ENCODE measurements at places on chromosomes 5 and 9.

DNA sequence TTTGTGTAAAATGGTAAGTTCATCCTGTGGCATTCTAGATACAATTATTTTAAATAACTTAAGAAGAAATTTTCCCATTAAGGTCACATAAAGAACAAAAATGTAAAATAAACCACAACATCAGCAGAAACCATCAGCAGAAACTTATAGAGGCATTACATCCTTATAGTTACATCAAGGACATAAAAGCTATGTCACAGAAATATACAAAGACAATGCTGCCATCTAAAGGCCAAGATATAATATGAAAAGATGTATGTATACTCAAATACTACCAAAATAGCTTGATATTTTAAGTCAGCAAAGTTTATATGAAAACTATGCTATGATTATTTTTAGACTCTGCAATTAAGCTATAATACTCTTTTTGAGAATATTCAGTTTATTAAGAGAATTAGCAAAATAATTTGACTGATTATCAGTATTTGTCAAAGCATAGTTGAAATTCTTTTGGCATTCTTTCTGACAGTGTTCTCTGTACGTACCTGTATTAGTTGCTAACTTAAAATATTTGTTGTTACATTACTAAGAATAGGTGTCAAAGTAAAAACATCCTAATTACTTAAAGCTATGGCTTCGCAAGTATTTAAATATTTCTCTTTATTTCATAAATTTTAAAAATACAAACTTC, 36.2 kb downstream of the FBXL17 start:
- DNase-seq, result no peak
- H3K36me3 ChIP-seq, result no peaks in the 10 kb centered on the region
- H3K4me1 ChIP-seq, result no peaks in the 10 kb centered on the region
- peak overlapping the region; percentile 47 for H3K27ac ChIP-seq
- no peaks in the 10 kb centered on the region for H3K27me3 ChIP-seq

DNA sequence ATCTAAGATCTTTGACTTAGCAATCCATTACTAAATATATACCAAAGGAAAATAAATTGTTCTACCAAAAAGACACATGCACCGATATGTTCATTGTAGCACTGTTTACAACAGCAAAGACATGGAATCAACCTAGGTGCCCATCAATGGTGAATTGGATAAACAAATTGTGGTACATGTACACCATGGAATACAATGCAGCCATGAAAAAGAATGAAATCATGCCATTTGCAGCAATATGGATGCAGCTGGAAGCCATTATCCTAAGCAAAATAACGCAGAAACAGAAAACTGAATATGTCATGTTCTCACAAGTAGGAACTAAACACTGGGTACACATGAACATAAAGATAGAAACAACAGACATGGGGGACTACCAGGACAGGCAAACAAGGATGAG, 589.5 kb downstream of the IRX1 start:
- no peaks in the 10 kb centered on the region for H3K4me1 ChIP-seq
- no peak overlapping the region for H3K4me3 ChIP-seq
- no peaks in the 10 kb centered on the region for H3K27me3 ChIP-seq
- no peak for DNase-seq
- H3K36me3 ChIP-seq, result no peaks in the 10 kb centered on the region

DNA sequence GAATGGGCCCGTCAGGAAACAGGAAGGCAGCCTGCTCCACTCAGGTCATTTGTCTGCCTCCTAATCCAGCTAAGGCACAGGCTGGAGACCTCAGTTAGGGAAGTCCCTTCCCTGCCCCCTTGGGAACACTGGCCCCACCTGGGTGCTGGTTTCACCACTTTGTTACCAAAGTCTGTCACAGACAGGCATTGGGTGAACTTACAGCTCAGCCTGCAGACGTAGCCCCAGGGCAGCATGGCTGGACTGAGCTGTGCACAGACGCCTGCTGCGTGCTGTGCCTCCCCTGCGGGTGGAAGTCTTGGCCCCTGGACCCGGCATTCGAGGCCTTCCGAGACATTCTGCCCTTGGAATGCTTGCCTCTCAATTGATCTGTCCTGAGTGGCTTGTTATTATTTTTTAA, 48.9 kb downstream of the TENT4A start:
- no peak overlapping the region for H3K27ac ChIP-seq
- DNase-seq, result no peak
- H3K27me3 ChIP-seq, result no peaks in the 10 kb centered on the region
- no peak overlapping the region for H3K4me3 ChIP-seq

- no peak overlapping the region for H3K4me3 ChIP-seq
- no peak for DNase-seq
- no peaks in the 10 kb centered on the region for H3K27me3 ChIP-seq
- H3K27ac ChIP-seq, result no peak overlapping the region
- H3K4me1 ChIP-seq, result no peaks in the 10 kb centered on the region
Measured at GRCh38 chr5:34604119-34604675, 51.9 kb upstream of the RAI14 start.

GRCh38 chr5:31393126-31393525, 138.8 kb downstream of the DROSHA start:
- no peak overlapping the region for H3K4me3 ChIP-seq
- no peaks in the 10 kb centered on the region for H3K4me1 ChIP-seq
- no peak overlapping the region for H3K27ac ChIP-seq

- H3K4me1 ChIP-seq, result no peaks in the 10 kb centered on the region
- H3K4me3 ChIP-seq, result no peak overlapping the region
- no peak overlapping the region for H3K27ac ChIP-seq
- H3K36me3 ChIP-seq, result no peaks in the 10 kb centered on the region
- DNase-seq, result no peak
Measured at GRCh38 chr5:172680921-172681320, 39.9 kb downstream of the NEURL1B start.

GRCh38 chr5:176175101-176175852, 62.9 kb upstream of the SIMC1 start:
- DNase-seq, result no peak
- no peaks in the 10 kb centered on the region for H3K4me1 ChIP-seq
- H3K27ac ChIP-seq, result no peak overlapping the region
- H3K4me3 ChIP-seq, result no peak overlapping the region

DNA sequence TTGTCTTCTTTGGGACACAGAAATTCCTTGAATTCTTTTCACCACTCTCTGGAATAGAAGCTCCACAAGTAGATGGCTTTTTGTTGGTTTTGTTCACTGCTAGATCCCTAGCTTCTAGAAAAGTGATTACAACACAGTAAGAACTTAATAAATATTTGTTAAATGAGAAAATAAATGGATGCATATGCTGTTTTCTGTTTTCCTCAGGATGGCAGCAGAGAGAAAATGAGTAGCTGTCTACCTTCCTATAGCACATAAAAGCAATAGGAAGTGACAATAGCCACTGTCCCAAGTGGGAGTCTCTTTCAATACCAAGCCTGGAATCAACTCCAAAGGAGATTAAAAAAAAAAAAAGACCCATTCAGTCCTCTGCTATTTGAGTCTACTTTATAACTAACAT, 100.6 kb upstream of the NREP start:
- H3K4me1 ChIP-seq, result no peaks in the 10 kb centered on the region
- H3K4me3 ChIP-seq, result no peak overlapping the region
- no peak overlapping the region for H3K27ac ChIP-seq
- H3K27me3 ChIP-seq, result no peaks in the 10 kb centered on the region

- no peaks in the 10 kb centered on the region for H3K27me3 ChIP-seq
- H3K27ac ChIP-seq, result no peak overlapping the region
Measured at GRCh38 chr9:113948891-113949570, 72.9 kb downstream of the ZNF618 start.

- H3K4me1 ChIP-seq, result no peaks in the 10 kb centered on the region
- no peaks in the 10 kb centered on the region for H3K27me3 ChIP-seq
- H3K27ac ChIP-seq, result peak overlapping the region; percentile 24
- H3K4me3 ChIP-seq, result no peak overlapping the region
- no peak for DNase-seq
- no peaks in the 10 kb centered on the region for H3K36me3 ChIP-seq
Measured at GRCh38 chr9:99019510-99020331, 76.0 kb downstream of the COL15A1 start.

DNA sequence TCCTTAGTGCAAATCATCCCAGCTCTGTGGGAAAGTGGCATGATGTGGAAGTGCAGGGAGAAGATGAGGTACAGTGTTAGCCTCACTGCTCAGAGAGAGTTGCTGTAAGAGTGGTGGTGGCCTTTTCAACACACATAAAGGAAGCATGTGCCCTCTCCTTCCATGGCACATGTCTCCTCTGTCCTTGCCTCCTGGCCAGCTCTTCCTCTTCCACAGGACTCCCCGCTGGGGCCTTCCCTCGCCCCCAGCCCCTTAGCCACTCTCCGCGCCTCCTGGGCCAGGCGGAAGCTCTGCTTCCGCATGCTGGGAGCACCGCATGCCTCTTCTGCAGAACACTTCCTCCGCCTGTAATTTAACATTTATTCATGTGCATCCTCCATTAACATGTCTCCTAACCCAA, 4.8 kb upstream of the KCNMB1 start:
- H3K27me3 ChIP-seq, result no peaks in the 10 kb centered on the region
- H3K27ac ChIP-seq, result no peak overlapping the region
- H3K4me3 ChIP-seq, result no peak overlapping the region
- no peaks in the 10 kb centered on the region for H3K36me3 ChIP-seq

GRCh38 chr5:138138949-138139780, at the start of gene NME5:
TSS of gene NME5 (minus strand) at chr5:138139428. CDS start at chr5:138138780, 648 bp downstream.
- H3K27me3 ChIP-seq, result no peaks in the 10 kb centered on the region
- no peaks in the 10 kb centered on the region for H3K4me1 ChIP-seq
- no peak within 1 kb of the TSS for H3K27ac ChIP-seq
- peak within 1 kb of the TSS; percentile 40 for H3K4me3 ChIP-seq
- no peaks in the 10 kb centered on the region for H3K36me3 ChIP-seq

GRCh38 chr5:41763081-41763480, 107.1 kb downstream of the OXCT1 start:
- no peaks in the 10 kb centered on the region for H3K4me1 ChIP-seq
- H3K27ac ChIP-seq, result no peak overlapping the region
- no peaks in the 10 kb centered on the region for H3K27me3 ChIP-seq
- no peak for DNase-seq
- H3K4me3 ChIP-seq, result no peak overlapping the region

DNA sequence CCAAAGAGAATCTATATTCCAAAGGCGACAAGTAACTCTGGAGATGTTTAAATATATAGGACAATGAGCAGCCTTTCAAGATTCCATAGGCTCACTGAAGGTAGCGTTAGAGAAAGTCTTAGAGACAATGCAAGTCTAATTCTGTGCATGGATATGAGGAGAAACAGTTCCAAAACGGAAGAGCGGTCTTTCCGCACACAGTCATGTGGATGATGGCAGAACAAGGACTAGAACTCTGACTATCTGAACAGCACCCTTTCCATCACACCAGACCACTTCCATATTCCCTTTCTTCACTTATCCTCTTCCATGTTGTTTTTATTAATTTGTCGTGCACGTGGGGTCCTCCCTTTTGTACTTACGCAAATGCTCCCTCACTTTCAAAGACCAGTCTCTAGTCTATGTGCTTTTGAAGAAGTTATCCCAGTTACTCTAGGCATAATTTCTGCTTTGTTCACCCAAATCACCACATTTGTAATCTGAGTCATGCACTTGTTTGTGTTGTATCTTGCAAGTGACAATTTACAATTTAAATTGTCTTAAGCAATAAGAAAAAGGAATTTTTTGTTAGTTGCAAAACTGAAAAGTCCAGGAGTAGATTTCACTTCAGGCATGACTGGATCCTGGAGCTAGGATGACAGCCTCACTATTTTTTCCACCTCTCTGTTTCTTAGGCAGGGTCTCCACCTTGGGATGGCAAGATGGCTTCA, 116.0 kb upstream of the ADRA1B start:
- H3K4me1 ChIP-seq, result no peaks in the 10 kb centered on the region
- H3K4me3 ChIP-seq, result no peak overlapping the region
- no peaks in the 10 kb centered on the region for H3K27me3 ChIP-seq

DNA sequence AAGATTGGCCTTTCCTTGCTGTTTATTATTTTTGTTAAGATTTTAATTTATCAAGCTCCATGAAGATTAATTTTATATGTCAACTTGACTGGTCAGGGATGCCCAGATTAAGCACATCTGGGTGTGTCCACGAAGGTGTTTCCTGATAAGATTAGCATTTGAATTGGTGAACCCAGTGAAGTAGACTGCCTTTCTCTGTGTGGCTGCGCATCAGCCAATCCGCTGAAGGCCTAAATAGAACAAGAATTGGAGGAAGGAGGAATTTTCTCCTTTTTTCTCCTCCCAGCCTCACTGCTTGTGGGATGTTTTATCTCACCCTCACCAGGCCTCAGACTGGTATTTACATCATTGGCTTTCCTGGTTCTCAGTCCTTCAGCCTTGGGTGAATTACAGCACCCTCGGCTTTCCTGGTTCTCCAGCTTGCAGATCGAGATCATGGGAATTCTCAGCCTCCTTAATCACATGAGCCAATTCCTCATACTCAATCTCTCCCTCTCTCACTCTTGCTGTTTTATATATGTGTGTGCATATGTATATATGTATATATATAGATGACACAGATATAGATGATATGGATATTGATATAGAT, 135.4 kb upstream of the SPEF2 start:
- no peak overlapping the region for H3K4me3 ChIP-seq
- DNase-seq, result no peak
- no peaks in the 10 kb centered on the region for H3K36me3 ChIP-seq

DNA sequence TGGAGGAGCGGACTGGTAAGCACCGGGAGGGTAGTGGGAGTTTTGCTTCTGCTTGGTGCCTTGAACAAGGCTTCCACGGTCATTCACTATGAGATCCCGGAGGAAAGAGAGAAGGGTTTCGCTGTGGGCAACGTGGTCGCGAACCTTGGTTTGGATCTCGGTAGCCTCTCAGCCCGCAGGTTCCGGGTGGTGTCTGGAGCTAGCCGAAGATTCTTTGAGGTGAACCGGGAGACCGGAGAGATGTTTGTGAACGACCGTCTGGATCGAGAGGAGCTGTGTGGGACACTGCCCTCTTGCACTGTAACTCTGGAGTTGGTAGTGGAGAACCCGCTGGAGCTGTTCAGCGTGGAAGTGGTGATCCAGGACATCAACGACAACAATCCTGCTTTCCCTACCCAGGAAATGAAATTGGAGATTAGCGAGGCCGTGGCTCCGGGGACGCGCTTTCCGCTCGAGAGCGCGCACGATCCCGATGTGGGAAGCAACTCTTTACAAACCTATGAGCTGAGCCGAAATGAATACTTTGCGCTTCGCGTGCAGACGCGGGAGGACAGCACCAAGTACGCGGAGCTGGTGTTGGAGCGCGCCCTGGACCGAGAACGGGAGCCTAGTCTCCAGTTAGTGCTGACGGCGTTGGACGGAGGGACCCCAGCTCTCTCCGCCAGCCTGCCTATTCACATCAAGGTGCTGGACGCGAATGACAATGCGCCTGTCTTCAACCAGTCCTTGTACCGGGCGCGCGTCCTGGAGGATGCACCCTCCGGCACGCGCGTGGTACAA, 556 bp downstream of the PCDHGC3 start:
- no peaks in the 10 kb centered on the region for H3K4me1 ChIP-seq
- no peaks in the 10 kb centered on the region for H3K36me3 ChIP-seq
- H3K4me3 ChIP-seq, result peak overlapping the region; percentile 46
- no peaks in the 10 kb centered on the region for H3K27me3 ChIP-seq
- H3K27ac ChIP-seq, result peak overlapping the region; percentile 55
- DNase-seq, result peak; percentile 63

GRCh38 chr5:102762095-102762534, 7.0 kb downstream of the PAM start:
- no peaks in the 10 kb centered on the region for H3K36me3 ChIP-seq
- no peaks in the 10 kb centered on the region for H3K27me3 ChIP-seq
- no peak overlapping the region for H3K4me3 ChIP-seq
- no peak for DNase-seq

GRCh38 chr5:134935711-134936602, 31.0 kb downstream of the PCBD2 start:
- no peaks in the 10 kb centered on the region for H3K27me3 ChIP-seq
- no peak overlapping the region for H3K4me3 ChIP-seq
- DNase-seq, result no peak

Data from colonic mucosa (tissue), 4 donors.